ENCODE measurements at places on chromosomes 12 and 14.

DNA sequence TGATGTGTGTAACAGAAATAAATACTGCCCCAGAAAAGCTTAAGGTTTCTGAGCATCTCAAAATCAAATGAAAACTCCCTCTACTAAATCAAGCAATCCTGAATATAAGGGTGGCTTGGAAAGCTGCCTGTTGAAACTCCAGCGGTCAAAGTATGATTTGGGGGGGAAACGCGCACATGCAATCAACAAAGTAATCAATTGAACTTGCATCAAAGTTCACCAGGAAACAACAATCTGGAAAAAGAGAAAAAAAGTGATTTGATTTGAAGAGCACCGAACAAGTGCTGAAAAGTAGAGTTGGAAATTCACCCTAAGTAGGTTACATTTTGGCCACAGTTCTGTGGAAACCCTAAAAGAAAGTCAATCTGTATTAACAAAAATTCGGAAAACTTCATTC lies 700 bp downstream of the CNIH1 start:
- no peak for DNase-seq

GRCh38 chr14:105547741-105548169 lies 21.4 kb downstream of the TMEM121 start:
- no peak for DNase-seq

DNA sequence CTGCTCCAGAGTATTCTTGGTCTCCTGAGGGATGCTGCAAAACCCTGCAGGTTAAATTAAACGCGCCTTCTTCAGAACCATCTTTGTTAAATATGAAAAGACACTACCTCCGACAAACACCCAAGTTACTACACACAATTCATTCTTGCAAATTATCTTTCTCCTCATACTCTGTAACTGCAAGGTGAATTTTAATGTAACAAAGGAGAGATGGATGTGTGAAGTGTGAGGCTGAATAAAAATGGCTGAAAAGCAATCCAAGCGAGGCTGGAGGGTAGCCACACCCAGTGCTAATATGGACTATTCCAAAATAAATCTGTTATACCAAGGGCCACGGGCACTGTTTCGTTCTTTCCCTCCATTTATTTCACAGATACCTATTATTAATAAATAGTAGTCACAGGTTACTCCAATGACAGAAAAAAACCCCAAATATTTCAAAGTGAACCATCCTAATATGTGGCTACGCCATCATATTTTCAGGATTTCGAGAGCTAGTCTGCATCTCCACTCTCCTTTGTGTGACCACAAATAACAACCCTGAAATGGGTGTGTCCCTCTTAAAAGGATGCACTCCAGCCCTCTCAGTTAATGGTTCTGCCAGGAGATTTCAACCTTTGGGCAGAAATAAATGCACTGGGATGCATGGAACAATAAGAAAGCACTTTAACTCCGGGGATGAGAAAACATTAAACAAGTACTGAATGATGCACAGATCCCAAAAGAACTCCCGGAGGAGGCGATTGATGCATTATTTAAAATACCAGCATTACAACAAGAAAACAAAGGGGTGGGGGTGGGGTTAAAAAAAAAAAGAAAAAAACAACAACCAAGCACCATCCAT lies 53.1 kb upstream of the CCDC175 start:
- DNase-seq = no peak

GRCh38 chr14:93286212-93286890 lies 46.5 kb downstream of the BTBD7 start:
- no peak for DNase-seq

- no peak for DNase-seq
These were observed 17.9 kb upstream of the KRT86 start for GRCh38 chr12:52256584-52256935.

DNA sequence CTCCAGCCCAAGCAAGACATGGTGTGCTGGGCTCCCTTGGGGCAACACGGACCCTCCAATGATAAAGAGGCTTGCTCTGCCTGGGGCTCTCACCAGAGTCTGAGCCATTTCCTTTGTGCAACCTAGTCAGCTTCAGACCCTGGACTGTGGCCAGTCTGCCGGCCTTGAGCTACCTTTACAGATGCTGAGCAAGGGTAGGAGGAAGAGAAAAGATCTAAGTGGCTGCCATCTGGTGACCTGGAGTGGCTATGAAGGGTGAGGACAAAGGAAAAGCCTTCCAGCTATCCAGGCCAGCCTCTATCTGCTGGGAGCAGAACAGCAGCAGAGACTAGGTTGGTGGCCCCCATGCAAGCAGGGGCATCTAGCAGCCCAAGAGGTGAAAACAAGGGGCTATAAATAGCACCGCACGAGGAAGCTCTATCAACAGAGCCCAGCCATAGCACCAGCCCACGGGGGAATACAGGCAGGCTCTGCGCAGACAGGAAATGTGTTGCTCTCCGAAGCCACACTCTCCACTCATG lies 230.1 kb downstream of the FOXN3 start:
- DNase-seq = no peak

DNA sequence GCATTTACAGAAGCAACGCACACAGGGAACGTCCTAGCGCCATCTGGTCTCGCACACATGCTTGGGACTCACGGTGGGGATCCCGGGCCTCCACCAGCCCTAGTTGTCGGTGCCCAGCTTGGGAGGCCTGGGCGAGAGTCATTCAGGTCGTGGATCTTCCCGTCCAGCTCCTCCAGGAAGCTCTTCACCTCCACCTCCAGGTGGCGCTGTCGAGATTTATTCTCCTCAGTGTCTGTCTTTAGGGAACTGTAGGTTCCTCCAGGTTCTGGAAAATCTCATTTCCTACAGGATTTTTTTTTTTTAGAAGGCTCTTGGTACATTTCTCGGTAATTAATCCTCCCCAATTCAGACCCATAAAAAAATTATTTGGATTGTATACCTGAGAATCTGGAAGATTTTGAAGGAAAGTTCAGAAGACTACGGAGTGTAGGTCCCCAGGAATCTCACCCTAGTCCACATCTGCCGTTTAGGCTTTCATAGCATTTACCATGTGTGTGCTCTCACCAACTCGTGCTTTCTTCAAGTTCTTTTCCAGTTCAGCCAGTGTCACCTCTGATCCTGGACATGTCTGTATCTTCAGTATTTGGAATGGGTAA lies 910.0 kb downstream of the TMEM121 start:
- peak; percentile 39 for DNase-seq

DNA sequence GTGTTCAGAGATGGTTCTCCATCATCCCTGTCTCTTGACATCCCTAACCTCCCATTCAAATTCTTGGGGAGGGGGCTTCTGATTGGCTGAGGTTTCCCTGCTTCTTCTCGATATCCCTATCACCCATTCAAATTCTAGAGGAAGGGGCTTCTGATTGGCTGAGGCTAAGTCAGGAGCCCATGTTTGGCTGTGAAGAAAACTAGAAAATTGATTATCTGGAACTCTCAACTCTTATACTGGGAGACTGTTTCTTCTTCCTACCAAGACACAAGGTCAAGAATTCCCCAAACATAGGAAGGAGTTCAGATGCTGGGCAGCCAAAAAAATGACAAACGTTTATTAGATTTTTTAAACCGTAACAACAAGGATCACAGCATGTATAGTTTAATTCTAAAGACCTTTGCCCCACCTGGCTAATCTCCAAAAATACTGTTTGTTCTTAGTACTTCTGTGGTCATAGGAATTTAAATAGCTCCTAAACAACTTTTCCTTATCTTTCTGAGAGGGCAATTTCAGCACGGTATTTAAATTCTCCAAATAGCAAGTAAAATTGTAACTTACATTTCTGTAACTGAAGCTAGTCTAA lies 26.4 kb downstream of the SPIC start:
- no peak for DNase-seq

DNA sequence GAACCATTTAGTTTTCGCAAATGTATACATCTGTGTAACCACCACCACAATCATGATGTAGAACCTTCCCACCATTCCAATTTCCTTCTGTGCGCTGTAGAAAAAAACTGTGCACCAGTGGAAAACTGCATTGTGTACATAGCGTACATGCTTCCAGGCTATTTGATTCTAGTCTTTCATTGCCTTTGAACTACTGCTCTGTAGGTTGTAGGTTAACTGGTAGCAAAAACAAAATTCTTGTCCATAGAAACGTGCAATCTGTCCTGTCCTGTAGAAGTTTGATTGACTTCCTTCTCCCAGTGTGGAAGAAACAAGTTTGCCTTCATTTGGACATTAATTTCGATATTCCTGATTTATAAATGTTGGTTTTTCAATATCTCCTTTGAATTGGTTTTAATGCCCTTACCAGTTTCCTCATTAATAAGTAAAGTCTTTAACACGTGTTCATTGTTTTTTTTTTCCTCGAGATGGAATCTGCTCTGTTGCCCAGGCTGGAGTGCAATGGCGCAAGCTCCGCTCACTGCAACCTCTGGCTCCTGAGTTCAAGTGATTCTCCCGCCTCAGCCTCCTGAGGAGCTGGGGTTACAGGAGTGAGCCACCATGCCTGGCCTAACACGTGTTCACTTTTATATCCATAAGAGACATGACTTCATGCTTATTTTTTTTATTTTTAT lies 3.6 kb upstream of the ISM2 start:
- no peak for DNase-seq

- DNase-seq = no peak
These were observed 84.6 kb downstream of the SETD3 start for GRCh38 chr14:99395909-99396530.

GRCh38 chr12:96907671-96908422 lies 790 bp downstream of the NEDD1 start:
- DNase-seq = no peak

GRCh38 chr12:91980389-91980821 lies 165.2 kb downstream of the BTG1 start:
- no peak for DNase-seq

- no peak for DNase-seq
These were observed 76.5 kb upstream of the GRIN2B start for GRCh38 chr12:14057895-14058294.

DNA sequence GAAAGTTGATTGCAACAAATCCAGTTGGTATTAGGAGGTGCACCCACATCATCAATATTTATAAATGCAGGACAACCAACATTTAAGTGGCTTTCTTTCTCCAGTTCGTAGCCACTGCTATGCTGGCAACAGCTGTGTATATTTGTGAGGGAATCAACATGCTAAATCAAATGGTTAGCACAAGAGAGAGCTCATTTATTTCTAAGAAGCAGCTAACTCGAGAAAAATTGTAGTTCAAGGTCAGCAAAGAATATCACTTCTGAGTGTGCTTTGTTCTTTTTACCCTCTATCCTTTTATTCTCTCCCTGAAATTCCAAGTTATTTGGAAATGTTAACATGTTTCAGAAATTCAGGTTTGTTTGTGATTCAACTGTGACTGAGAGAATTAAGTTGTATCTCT lies 137.3 kb downstream of the NAV3 start:
- DNase-seq = no peak

DNA sequence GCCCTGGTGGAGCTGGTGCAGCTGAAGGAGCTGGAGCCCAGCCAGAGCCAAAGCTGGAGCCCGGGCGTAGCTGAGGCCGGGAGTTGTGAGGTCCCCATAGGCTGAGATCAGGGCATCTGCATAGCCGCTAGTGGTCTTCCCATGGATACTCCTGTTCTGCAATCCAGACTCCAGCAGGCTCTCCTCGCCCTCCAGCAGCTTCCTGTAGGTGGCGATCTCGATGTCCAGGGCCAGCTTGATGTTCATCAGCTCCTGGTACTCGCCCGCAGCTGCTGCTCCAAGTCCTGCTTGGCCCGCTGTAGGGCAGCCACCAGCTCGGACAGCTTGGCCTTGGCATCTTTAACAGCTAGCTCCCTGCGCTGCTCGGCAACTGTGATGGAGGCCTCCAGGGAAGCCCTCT lies 966.1 kb downstream of the FSCB start:
- DNase-seq = no peak

DNA sequence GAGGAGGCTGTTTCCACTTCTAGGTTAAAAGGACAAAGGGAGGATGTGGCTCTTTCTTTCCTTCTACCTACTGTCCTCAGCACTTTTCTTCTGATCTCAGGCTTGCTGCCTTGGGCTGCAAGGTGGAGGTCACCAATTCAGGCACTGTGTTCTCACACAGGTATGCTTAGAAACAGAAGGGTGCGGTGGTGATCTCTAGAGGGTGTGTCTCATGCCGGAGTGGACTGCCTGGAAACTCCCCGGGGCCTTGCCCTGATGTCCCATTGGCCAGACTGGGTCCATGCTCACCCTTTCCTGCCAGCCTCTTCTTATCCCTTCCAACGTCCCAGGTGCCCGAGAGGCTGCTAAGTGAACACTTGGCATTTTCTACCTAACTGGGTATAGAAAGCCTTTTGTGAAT lies 1197.6 kb downstream of the AACS start:
- no peak for DNase-seq

DNA sequence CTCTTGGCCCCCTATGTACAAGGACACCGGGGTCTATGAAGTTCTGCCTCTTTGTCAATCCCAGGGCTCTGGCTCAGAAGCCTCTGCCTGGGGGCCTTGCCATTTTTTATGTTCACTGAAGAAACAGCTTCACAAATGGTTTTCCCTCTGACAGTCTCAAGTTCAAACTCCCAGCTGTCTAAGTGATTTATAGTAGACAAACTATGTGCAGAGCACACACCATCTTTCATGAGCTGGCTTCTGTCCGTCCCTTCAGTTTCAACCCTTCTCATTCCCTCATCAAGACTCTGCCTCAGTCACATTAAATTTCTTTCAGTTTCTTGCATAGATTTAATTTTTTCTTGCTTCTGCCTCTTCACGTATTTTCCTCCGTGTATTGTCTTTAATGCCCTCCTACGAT lies 2.7 kb upstream of the DCD start:
- DNase-seq = no peak

- no peak for DNase-seq
These were observed 1069.1 kb downstream of the SLC6A15 start for GRCh38 chr12:83843541-83843940.

DNA sequence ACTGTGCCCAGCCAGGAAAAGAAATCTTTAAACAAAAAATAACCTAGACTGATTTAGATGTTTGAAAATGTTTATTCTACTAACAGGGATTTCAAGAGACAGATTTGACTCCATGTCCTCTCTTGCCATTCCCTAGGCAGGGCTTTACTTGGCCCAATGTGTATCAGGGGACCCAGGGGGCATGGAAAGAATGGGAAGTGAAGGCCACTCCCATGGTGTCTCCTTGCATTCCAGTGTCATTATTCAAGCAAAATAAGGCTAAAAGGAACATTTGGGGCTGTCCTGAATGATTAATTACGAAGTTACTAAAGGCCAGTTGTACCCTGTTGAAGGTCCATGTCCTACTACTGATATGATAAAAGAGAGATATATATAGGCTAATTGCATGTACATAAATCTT lies 151.9 kb upstream of the ATF7IP start:
- no peak for DNase-seq

All from Jurkat, Clone E6-1 (cell line).